Stimulated activated CD4-positive, alpha-beta T cell treated with anti-CD3 and anti-CD28 coated beads, Interleukin-12 subunit alpha, Interleukin-12 subunit beta, amount 100 ng/mL, for 48 hours (primary cell): ENCODE measurements at places on chromosomes 7 and 10.

- DNase-seq = no peak
Measured at GRCh38 chr7:106504645-106505044, 156.3 kb downstream of the CCDC71L start.

- no peak for DNase-seq
Measured at GRCh38 chr7:32779167-32779566, 112.4 kb downstream of the KBTBD2 start.

DNA sequence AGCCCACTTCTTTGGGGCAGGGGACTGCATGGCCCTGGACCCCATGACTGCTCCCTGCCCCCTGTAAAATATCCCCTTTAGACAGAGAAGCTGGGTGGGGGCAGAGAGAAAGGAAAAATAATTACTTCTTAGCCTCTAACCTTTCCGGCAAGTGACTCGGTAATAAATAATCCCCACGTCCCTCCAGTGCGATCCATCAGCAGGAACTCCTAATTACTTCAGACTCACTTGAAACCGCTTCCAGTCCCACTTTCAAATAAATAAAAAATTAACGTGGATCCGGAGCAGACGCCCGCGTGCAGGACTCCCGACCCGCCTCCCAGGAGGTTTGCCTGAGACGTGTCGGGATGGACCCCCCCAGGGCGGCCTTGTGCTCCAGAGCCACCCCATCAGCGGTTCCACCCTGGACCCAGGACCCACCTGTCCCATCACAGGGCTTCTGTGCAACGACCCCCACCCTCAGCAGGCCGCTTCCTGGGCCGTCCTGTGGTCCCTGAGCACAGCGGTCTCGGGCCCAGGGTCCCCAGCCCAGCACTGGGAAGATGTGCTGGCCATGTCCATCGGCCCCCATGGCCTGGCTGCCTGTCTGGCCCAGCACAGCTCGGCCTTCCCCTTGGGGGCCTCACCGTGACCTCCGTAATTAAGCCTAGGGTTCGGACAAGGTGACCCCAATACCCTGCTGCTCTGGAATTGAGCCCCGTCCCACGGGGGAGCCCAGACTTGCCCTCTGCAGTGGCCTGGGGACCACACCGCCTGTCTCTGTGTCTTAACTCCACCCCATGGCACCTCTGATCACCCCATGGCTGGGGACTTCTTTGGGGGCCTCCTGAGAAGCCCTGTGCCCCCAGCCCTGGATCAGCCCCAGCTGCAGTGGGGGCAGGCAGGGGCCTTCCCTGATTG is 108.0 kb downstream of the UNCX start:
- DNase-seq = no peak

- DNase-seq = no peak
Measured at GRCh38 chr10:132868995-132869394, 73.4 kb downstream of the CFAP46 start.

DNA sequence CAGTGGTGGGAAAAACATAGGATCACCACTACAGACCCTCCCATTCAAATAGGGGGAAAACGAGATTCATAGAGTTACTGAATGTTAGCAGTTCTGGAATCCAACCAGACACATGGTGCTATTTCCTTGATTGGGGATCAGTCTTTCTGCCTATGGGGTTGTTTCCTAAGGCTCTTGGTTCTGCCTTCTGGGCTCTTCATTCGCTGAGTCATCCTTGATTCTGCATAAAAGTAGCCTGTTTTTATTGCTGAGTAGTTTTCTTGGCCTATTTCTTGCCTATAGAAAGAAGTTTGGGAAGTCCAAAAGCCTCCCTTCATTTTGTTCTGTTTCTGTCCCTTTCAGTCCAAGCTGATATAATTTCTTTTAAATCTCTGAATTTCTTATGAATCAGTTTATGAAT is 99.3 kb upstream of the OIT3 start:
- no peak for DNase-seq

- no peak for DNase-seq
Measured at GRCh38 chr10:124688386-124688785, 55.8 kb downstream of the FAM53B start.

DNA sequence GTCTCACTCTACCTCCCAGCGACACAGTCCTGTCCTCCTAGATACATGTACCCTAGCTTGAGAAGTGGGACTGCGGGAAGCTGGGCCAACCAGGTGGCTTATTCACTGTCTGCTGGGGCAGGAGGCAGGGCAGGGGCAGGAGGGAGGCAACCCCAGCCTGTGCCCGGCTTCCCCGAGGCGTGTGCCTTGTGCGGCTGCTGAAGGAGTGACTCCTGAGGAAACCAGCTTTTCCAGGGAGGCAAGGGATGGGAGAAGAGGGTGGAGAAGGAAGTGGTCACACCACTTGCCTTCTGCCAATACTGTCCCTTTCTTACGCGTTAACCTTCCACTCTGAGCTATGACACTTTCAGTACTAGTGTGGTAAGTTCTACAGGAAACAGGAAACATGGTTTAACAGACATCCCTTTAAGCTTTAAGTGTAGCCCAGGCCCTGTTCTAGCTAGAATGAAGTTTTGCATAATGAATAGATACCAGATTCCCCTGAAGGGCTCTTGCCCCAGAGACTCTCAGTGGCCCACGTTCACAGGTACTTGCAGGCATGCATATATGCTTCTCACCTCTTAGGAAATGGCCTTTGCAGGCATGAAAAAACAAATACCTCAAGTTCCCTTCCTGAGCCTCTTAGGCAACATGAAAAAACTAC is 40.6 kb downstream of the SYPL1 start:
- peak; percentile 28 for DNase-seq

DNA sequence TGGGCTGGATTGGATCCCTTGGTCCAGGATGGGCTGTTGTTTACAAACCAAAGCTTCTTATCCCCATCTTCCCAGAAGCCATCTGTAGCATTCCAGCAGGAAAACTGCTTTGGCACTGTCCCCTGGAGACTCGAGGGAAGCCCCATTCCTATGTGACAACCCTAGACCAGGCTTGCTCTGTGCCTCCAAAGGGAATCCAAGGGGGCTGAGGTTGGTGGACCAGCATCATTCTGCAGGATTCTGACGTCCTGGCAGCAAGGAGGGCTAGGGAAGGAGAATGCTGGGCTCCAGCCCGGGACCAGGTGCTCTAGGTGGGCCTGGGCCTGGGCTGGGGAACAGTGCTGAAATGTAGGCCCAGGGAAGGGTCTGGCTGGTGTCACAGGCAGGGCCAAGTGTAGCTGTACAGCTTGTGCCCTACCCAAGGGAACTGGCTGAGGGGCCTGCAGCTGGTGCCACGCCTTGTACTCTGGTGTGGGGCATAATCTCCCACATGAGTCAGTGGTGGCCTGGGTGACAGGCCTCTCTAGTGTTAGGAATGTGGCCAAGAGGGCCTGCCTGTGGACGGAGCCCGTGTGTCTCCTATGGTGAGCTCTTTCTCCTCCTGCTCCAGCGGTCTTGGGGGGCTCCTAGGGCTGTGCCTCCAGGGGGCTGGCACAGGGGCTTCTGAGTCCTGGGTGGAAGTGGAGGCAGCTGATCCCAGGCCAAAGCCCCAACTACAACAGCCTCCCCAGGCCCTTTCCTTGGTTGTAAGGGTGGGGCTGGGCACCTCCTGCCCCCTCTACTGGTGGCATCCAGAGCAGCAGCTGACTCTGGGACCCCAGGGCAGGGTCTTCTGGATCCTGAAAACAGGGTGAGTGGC is 25.2 kb downstream of the TRIM8 start:
- no peak for DNase-seq

GRCh38 chr7:72048420-72048819 is 363.7 kb downstream of the CALN1 start:
- no peak for DNase-seq

GRCh38 chr10:133325440-133326222 is 11.1 kb downstream of the CALY start:
- DNase-seq = no peak

GRCh38 chr7:45878457-45879144 is 5.7 kb upstream of the CCDC201 start:
- DNase-seq = no peak

GRCh38 chr7:42993038-42993437 is 60.9 kb downstream of the MRPL32 start:
- DNase-seq = no peak

GRCh38 chr10:60428387-60428737 is 38.7 kb upstream of the ANK3 start:
- no peak for DNase-seq

DNA sequence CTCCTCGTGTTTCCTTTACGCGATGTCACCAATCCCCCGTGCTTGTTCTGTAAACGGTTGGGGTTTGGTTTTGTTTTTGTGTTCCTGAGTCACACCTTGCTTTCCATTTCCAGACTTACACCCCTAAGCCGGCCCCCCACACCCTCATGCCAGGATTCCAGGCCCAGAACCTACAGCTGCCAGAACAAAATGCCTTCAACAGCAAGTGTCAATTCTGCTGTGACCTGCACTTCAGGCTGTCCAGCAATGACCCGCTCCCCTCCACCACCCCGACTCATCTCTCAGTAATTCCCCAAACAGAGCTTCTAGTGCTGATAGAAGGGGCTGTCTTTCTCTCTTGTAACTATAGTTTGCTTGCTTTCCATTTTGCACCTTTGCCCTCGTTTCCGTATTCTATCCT is 722.1 kb upstream of the CELF2 start:
- DNase-seq = no peak

GRCh38 chr10:20635570-20635969 is 261.5 kb downstream of the NEBL start:
- no peak for DNase-seq

DNA sequence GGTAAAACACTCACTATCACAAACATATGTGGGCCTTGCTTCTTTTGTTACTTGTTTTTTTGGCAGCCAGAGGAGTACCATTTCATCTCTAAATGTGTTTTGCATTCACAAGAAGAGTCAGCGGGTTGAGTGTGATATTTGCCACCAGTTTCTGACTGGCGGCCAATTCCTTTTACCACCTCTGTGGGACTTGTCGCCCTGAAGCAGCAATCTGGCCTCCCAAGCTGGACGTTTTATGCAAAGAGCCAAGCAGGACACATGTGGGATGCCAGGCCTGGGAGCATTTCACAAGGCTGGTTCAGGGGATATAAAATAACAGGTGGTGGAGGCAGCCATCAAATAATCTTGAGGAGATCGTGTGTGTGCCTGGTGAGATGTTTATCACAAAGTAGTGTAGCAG is 61.8 kb upstream of the TRIL start:
- DNase-seq = no peak

- no peak for DNase-seq
Measured at GRCh38 chr10:125072794-125073193, 87.6 kb downstream of the CTBP2 start.

DNA sequence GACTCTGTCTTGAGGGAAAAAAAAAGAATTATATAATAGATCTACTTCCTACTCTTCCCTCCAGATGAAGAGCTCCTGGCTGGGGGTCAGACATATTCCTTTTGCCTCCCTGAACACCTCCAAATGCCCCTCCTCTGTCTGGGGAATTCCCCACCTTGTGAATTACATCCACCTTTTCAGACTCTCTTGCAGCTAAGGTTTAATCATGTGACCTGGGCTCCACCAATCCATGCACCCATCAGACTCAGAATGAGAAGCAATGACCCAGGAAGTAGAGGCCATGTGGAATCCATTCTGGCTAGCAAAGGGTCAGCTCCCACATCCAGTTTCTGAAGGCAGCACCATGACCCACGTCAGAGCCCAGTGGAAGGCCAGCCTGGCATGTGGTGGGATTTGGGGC is 93.6 kb upstream of the CUX1 start:
- DNase-seq = no peak
